ENCODE measurements at places on chromosomes 6 and 20. TPM values are rescaled to one million over a fixed set of nuclear protein-coding genes. Genes with fewer than 3 reads are reported as not detected.

The AKAP12 gene
- 65.5 TPM for total RNA-seq

The PDYN gene
- not detected for total RNA-seq

The ID4 gene
- total RNA-seq, result 0.83 TPM

The PEX6 gene
- total RNA-seq, result 61.4 TPM

The SAMD10 gene
- total RNA-seq, result 0.99 TPM

The TOX2 gene
- total RNA-seq, result 4.4 TPM

The RBM39 gene
- 462 TPM for total RNA-seq

The GJA10 gene
- total RNA-seq, result not detected

The LY6G6C gene
- total RNA-seq, result not detected

The BPI gene
- total RNA-seq, result not detected

The PAK5 gene
- total RNA-seq, result not detected

The FLRT3 gene
- total RNA-seq, result 5.1 TPM

The ADGB gene
- not detected for total RNA-seq

The NKX2-2 gene
- not detected for total RNA-seq

The PRPH2 gene
- 5.1 TPM for total RNA-seq

The WFDC2 gene
- total RNA-seq, result not detected

The ACTL10 gene
- 2.0 TPM for total RNA-seq

The PTK6 gene
- total RNA-seq, result under 0.01 TPM

The ENPP3 gene
- total RNA-seq, result 0.26 TPM

The FOXC1 gene
- 0.66 TPM for total RNA-seq

The CLVS2 gene
- total RNA-seq, result not detected

The MRPL2 gene
- total RNA-seq, result 13.9 TPM

The PI16 gene
- total RNA-seq, result not detected

The EDN3 gene
- not detected for total RNA-seq

The GPLD1 gene
- under 0.01 TPM for total RNA-seq

The MYLK4 gene
- 0.26 TPM for total RNA-seq

The CSTF1 gene
- 31.2 TPM for total RNA-seq

The OR12D3 gene
- total RNA-seq, result not detected

The SLC13A3 gene
- total RNA-seq, result 4.1 TPM

The WFDC10B gene
- total RNA-seq, result not detected

The RGS17 gene
- total RNA-seq, result 5.9 TPM

The GTF2H4 gene
- 8.7 TPM for total RNA-seq

The RAB23 gene
- total RNA-seq, result 68.0 TPM

The ZSCAN16 gene
- total RNA-seq, result 5.9 TPM

The C20orf204 gene
- total RNA-seq, result 0.26 TPM

The PKIG gene
- total RNA-seq, result 140 TPM

The RRAGD gene
- 1.8 TPM for total RNA-seq

The PRSS16 gene
- total RNA-seq, result not detected

The DTNBP1 gene
- 9.9 TPM for total RNA-seq

The DACT2 gene
- not detected for total RNA-seq

The CDSN gene
- total RNA-seq, result not detected

The TRIM31 gene
- not detected for total RNA-seq

The TGM3 gene
- not detected for total RNA-seq

The KIAA1755 gene
- total RNA-seq, result 2.8 TPM

The DSP gene
- under 0.01 TPM for total RNA-seq

The PARD6B gene
- total RNA-seq, result 1.0 TPM

The SIGLEC1 gene
- total RNA-seq, result not detected

The FAM209B gene
- total RNA-seq, result not detected

The GPR6 gene
- total RNA-seq, result not detected

The PTGIS gene
- total RNA-seq, result 79.1 TPM

The PHACTR3 gene
- total RNA-seq, result not detected

Measured in fibroblast of lung (primary cell).